ENCODE measurements at places on chromosomes 16 and 17. TPM values are rescaled to one million over a fixed set of nuclear protein-coding genes. Genes with fewer than 3 reads are reported as not detected.

Gene CHST6
- total RNA-seq: not detected

DNA sequence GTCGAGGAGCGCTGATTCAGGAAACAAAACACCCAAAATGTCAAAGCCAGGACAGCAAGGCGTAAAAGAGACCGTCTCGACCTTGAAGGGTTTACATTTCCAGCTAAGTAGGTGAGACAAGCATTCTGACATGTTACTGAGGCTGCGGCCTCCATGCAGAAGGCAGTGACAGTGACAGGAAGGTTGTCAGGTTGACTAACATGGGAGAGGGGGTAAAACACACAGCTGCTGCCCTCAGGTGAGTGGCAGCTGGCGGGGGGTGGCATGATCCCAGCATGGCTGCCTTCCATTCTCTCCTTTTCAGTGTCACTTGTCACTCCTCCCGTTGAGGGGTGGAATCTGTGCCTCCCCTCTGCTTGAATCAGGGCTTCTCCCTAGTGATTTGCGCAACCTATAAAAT lies 31.9 kb upstream of the CRHR1 start:
- no peak for DNase-seq

GRCh38 chr17:10337976-10338375 lies 34.8 kb downstream of the MYH13 start:
- no peak for DNase-seq

DNA sequence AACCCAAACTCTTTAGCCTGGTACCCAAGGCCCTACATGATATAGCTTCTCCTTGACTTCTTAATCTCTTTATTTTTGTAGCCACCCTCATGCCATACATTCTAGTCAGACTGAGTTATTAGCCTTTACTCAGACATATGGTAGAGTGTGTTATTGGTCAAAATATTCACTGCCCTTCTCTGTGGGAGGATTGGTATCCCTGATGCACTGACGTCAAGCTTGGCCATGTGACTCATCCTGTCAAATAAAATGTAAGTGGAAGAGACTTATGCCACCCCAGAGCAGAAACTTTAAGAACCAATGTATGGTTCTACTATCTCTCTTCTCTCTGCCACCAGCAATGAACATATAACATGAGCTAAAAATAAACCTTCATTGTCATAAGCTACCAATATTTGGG lies 12.2 kb upstream of the BEAN1 start:
- no peak for DNase-seq

GRCh38 chr16:21646721-21647561 lies 5.5 kb downstream of the IGSF6 start:
- DNase-seq: peak; percentile 19

GRCh38 chr17:47896672-47897490 lies 845 bp downstream of the SP2 start:
- no peak for DNase-seq

GRCh38 chr17:35129154-35129972 lies 7.9 kb downstream of the FNDC8 start:
- no peak for DNase-seq

Gene ST6GALNAC1
- 0.56 TPM for total RNA-seq

GRCh38 chr17:35313875-35314409 lies 59.5 kb downstream of the SLFN11 start:
- peak; percentile 12 for DNase-seq

Gene WNT3
- 0.68 TPM for total RNA-seq

DNA sequence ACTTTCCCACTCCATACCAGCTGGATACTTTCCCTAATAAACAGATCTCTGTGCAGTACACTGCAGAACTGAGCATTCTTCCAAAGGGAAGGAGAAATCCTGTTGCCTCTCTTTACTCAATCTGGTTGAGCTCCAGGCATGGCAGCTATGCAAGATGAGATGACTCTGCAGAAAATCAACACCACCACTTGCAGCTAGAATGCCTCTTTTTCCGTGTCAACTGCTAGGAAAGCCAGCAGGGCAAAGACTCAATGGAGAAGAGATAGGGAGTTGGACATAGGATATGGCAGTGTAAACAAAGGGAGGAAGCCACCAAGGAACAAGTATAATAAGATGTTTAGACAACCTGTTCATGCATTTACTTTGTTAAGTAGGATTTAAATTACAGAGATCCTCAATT lies 40.4 kb upstream of the CORO6 start:
- DNase-seq: no peak

- DNase-seq: no peak
Measured at GRCh38 chr16:9232102-9232770, 140.8 kb downstream of the HAPSTR1 start.
